ENCODE measurements at places on chromosomes 12 and 14. TPM values are rescaled to one million over a fixed set of nuclear protein-coding genes. Genes with fewer than 3 reads are reported as not detected.

Gene FIGNL2
- total RNA-seq: 0.40 TPM

Gene ATG14
- total RNA-seq: 5.5 TPM

Gene SRRM4
- total RNA-seq: not detected

Gene PDZRN4
- total RNA-seq: not detected

Gene CLEC6A
- not detected for total RNA-seq

Gene TCTN2
- 2.0 TPM for total RNA-seq

Gene TSPAN19
- total RNA-seq: not detected

Gene PRB4
- not detected for total RNA-seq

Gene RTN1
- total RNA-seq: not detected

Data from activated CD8-positive, alpha-beta T cell treated with anti-CD3 and anti-CD28 coated beads for 36 hours (primary cell).